Activated naive CD8-positive, alpha-beta T cell treated with anti-CD3 and anti-CD28 coated beads for 36 hours (primary cell): ENCODE measurements at places on chromosomes 2 and 18. TPM values are rescaled to one million over a fixed set of nuclear protein-coding genes. Genes with fewer than 3 reads are reported as not detected.

The IHH gene
- total RNA-seq = not detected

The PSTPIP2 gene
- total RNA-seq = 22.0 TPM

The WNT10A gene
- total RNA-seq = 6.8 TPM

The CNTNAP5 gene
- not detected for total RNA-seq

The CERS6 gene
- 21.3 TPM for total RNA-seq

The ERCC3 gene
- total RNA-seq = 53.2 TPM

The RNASEH1 gene
- total RNA-seq = 39.8 TPM

The IGFBP5 gene
- not detected for total RNA-seq
